ENCODE measurements at places on chromosomes 16 and 17. TPM values are rescaled to one million over a fixed set of nuclear protein-coding genes. Genes with fewer than 3 reads are reported as not detected.

Gene PDILT
- total RNA-seq = not detected

Gene OTOP2
- total RNA-seq = not detected

Gene TP53TG3B
- total RNA-seq = not detected

Gene INCA1
- 0.13 TPM for total RNA-seq

Gene AGRP
- total RNA-seq = not detected

Gene SLC25A39
- 78.9 TPM for total RNA-seq

Gene RSPRY1
- total RNA-seq = 90.7 TPM

Measured in pulmonary artery endothelial cell (primary cell).